ENCODE measurements at places on chromosomes 16 and 17.

DNA sequence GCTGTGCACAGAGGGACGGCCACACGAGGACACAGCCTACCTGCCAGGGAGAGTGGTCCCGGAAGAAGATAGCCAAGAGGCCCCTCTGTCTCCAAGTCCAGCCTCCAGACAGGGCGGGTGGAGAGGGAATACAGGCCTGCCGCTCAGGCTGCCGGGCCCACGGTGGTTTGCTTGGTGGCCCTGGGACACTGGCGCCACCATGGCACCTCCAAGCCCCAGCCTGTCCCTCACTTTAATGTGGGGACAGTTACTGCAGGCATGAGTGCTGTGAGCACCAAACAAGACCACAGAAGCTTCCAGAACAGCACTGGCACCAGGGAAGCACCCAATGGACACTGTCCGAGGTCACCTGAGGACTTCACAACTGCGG lies 22.0 kb upstream of the CHMP6 start:
- no peak for DNase-seq

DNA sequence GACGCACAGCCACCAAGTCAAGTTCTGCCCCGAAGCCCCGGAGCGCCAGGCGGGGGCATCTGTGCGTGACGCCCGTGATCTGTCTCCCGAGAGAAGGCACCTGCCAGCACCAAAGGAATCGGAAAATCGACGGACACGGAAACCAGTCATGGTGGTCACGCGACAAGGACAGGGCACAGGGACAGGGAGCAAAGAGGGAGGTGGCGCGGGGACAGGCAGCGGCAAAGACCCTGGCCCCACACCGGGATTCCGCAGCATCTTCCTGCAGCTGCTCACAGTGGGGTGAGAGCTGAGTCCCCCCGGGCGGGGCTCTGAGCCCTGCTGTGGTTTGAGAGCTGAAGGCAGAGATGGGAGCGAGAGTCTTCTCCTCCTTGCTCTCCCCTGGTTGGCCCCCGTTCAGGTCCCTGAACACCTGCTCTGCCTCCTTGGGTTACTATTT lies 56.4 kb downstream of the ABR start:
- DNase-seq: no peak

GRCh38 chr16:50501251-50501650 lies 46.9 kb upstream of the NKD1 start:
- DNase-seq: no peak

GRCh38 chr17:49390548-49391324 lies 23.9 kb downstream of the PHB1 start:
- no peak for DNase-seq

GRCh38 chr17:34633351-34633750 lies 54.0 kb downstream of the TMEM132E start:
- DNase-seq: no peak

GRCh38 chr17:55254375-55254774 lies 10.4 kb upstream of the HLF start:
- DNase-seq: no peak

DNA sequence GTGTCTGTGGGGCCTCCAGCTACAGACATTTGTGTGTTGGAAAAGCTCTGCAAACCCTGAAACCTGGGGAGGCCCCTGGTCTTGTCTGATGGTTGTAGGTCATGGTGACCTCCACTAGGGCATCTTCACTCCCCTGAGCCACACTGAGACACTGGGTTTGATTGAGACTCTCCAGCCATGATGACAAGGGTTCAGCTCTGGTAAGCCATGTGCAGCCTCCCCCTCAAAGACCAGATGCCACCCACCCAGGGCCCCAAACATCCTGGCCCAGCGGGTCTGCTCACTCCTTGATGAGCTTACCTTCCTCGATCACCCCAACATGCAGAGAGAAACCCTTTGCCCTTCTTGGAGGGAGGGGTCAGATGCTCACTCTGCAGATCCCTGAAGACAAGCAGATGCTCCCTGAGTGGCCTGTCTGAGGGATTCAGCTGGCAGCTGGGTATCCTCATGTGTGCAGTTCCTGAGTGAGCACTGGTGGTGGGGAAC lies 101.6 kb downstream of the METRNL start:
- DNase-seq: no peak

GRCh38 chr17:18267366-18267765 lies 6.9 kb downstream of the MIEF2 start:
- DNase-seq: no peak

Measured in stimulated activated CD8-positive, alpha-beta memory T cell treated with anti-CD3 and anti-CD28 coated beads, Interleukin-12 subunit alpha, Interleukin-12 subunit beta, amount 100 ng/mL, for 4 hours (primary cell).